ENCODE measurements at places on chromosomes 3 and 15.
A peak's percentile ranks its signal among the peaks of the same experiment; 100 is the strongest.

DNA sequence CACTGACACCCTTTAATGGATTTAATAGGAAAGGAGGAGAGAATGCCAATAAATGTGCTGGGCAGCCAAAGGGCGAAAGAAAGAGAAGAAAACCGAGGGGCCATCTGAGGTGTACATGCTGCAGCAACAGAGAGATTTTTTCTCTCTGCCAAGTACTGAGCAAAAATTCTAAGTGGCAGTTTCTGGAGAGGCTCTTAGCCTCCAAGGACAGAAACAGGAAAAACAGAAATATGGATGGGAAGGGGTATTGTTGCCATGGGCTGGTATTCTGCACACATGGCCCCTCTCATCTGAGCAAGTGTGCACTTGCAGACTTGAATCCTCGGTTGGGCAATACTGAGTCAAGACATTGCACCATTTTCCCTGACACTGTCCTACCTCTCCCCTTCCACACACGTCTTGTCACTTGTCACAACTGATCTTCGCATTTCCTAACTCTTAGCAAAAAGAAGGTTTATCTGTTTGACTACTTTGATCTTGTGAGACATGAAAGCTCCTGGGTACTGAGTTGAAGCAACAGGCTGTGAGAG is 73.9 kb downstream of the PRICKLE2 start:
- DNase-seq, result no peak

- no peak for DNase-seq
These were observed 15.6 kb upstream of the DAG1 start for GRCh38 chr3:49454458-49454857.

- DNase-seq, result no peak
These were observed 98.4 kb downstream of the NAALADL2 start for GRCh38 chr3:174957551-174958001.

DNA sequence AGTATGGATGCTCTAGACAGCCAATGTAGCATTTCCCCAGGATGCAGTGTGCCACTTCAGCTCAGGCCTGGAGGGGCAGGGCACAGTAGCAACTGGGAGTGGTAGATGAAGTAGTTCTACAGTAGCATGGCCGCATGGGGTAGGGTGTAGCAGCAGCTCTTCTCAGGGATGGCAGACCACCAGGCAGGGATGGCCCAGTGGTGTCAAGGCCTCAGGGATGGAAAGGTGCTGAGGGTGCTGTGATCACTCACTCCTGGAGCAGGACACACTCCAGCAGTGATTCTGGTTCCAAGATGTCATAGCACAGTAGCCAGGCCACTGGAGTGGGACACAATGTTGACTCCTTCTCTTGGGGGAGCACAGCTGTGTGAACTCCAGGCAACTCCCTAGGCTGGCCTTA is 210.9 kb upstream of the LYSMD4 start:
- DNase-seq, result no peak

DNA sequence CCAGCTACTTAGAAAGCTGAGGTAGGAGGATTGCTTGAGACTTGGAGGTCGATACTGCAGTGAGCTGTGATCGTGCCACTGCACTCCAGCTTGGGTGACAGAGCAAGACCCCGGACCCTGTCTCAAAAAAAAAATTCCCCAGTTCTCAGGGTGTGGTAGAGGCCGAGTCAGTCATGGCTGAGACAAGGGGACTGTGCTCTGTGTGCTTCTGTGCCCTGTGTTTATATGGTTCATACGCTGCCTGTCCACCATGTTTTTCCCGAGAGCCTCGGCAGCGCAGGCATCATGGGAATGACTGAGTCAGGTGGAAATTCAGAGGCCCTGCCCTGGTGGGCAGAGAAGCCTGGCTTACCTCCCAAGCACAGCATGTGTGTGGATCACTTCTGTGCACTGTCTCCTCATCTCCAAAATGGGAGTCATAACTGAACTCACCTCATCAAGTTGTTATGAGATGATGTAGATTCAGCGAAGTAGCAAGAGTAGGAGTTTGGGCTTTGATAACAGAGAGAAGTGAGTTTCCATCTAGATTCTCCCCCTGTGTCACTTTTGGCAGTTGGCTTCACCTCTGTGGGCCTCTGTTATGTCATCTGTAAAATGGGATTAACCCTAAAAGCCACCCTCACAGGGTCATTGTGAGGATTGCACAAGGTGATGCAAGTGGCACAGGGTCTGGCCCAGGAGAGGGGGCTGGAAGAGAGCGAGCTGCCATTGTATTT is 56.9 kb downstream of the FLNB start:
- DNase-seq, result no peak

DNA sequence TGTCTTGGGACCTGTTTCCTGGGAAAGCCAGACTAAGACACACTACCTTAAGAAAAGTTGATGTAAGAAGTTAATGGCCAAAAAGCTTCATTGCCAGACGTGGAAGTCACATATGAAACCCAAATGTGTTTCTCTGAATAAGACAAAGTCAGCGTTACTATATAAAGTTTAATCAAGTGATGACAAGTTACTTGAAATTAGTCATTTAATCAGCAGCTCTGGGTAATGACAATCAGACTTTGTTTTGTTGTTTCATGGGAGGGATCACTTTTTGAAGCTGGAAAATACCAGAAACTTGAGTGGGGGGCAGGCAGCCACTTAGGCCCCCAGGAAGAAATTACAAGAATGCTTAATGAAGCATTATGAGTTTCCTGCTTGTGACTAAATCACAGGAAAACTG is 218.6 kb downstream of the PTPRG start:
- DNase-seq, result no peak

DNA sequence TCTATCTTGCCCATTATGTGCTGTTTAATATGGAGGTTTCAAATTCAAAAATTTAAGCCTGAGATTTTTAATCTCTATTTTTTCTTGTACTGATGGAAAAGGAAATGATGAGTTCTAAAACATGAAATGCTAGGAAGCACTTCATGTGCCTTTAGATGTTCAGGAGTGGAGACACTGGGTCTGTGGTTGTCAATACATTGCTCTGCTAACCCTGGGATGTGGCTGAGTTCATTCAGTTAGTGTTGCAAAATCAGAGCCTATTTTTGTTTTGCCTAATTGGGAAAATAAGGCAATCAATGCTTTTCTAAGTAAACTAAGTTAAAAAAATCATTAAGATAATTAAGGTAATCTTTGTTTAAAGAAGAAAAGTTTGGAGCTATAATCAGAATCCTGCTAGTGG is 83.1 kb downstream of the DIPK2A start:
- no peak for DNase-seq

DNA sequence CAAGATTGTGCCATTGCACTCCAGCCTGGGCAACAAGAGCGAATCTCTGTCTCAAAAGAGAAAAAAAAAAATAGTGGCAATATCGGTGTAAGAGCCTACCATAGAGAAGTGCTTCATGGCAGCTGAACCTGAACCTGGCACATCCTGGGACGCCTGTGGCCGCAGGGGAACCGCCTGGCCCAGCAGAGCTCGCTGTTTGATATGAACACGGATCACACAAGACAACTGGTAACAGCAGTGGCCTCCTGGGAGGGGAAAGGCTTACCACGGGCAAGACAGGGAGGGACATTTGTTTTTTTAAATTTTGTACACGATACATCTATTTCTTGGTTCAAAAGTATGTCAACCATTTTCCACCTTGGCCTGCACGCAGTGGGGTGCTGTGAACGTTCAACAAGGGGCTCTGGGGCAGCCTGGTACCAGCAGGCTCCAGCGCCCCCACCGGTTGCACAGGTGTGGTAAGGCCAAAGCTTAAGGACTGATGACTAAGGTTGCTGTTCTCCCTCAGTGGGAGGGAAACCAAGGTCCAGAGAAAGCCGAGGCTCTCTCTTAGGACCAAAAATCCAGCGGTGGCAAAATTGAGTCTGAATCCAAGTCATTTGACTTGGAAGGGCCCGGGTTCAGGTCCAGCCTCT is 21.7 kb upstream of the EPHB3 start:
- DNase-seq, result peak; percentile 9

DNA sequence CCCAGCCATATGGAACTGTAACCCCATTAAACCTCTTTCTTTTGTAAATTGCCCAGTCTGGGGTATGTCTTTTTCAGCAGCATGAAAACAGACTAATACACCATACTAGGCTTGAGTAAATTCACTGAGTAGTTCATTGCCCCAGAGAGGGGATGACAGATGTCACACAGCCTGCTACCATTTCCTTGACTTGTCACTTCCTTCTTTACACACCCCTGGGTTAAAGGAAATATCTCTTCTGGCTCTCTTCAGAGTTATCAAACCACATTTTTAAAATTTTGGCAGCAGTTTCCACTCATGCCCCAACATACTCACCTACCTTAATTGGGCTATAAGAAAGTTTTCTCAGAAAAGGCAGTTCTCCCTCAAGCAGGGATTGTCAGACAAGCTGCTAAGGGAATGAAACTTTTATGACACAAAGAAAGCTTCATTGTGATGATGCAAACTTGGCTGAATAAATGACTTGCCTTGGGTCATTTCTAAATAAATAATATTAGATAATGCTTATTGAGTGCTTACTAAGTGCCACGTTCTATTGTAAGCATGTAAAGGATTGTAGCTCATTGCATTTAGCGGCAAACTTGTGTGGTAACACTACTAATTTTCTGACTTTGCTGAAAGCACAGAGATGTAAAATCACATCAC is 68.0 kb upstream of the RBMS3 start:
- DNase-seq, result no peak

DNA sequence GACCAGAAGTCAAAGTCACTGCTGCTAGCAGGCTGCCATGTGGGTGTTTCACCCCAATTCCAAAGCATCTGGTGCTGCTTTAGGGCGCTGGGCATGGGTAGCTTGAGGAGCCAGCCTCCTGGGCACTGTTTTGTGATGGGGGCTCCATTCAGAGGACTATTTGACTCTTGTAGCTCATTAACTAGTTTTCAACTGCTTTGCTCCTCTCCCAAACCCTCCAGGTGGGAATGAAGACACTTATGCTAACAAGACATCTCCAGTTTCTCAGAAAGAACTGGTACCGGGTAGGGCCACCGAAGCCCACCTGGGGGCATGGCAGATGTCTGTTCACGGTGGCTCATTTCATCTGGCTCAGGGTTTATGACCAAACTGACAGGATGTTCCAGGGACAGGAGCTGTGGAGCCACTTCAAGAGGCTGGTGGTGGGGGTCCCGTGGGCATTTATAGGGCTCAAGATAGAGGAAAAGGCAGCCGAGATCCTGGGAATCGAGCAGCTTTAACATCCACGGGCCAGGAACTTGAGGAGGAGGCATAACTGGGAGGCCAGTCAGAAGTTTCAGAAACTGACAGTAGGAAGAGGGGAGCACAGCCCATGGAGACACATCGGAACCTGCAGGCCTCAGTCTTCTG is 17.7 kb downstream of the AMOTL2 start:
- DNase-seq, result no peak

DNA sequence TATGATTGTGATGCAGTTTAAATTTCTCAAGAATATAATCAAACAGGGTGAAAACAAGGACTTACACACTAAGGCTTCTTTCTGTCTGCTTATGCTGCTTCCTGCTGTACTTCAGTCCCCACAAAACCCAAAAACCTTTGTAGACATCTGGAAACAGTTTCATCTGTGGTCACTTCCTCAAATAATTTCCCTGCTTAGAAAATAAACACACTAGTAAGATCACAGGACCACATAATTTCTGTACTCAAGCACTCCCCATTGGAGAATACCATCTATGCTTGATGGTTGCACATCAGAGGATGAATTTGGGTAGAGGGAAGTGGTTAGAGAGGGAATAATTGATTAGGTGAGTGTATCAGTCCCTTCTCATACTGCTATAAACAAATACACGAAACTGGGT is 266.2 kb downstream of the LSAMP start:
- no peak for DNase-seq

DNA sequence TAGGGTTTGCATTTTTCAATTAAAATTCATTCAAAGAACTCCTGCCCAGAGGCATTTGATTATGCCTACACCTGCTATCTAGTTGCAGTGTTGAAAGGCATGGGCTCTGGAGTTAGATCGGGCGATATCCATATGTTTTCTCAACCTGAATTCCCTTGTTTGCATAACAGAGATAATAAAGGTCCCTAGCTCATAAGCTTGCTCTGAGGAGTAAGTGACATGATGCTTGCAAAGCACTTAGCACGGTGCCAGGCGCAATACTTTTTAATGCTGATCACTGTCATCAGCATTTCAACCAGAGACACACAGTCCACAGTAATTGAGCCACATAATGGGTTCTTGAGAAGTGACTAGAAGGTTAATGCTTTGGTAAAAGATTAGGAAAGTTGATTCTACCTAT is 106.3 kb upstream of the SAMMSON start:
- no peak for DNase-seq

DNA sequence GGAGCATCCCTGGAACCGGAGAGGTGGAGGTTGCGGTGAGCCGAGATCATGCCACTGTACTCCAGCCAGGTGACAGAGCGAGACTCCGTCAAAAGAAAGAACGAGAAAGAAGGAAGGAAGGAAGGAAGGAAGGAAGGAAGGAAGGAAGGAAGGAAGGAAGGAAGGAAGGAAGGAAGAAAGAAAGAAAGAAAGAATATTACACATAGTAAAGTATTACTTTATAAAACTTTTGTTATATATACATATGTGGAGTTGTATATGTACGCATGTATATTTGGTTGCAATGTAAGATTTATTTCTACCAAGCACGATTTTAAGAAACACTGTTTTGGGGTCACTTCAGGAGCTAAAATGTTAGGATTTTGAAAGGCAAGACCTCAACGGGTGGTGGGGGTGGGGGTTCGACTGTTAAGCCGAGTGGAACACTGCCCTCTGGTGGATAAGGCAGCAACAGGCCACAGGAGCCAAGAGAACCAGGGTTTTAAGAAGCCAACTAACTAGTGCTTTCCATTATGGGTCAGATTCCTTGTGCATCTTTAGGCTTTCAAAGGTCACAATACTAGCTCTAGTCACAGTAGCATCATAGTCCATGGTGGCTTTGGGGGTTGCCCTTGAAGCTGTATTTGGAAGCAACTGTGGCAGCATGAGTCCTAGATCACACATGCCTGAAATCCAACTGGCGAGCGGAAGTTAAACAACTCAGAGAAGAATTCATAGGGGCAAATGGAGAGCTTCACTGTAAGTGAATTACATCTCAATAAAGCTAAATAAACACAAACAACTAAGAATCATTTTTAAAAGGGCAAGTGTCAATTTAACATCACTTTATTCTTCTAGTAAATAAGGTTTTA is 22.5 kb downstream of the GLB1 start:
- DNase-seq, result peak; percentile 82

DNA sequence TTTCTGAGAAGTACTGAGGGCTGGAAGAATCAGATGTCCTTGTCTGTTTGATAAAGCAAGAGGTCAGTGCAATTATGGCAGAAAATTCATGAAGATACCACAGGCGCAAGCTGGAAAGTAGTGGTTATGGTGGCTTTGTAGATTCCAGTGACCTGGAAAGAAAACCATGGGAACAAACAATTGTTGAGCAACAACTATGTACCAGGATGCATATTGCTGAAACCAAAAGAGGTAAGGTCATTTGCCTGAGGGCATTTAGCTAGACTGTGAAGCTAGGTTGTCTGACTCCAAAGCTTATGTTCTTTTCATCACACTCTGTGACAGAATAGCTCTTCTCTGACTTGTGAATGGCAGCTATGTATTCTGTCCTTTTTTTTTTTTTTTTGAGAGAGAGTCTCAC is 74.0 kb downstream of the B3GALNT1 start:
- DNase-seq, result no peak

DNA sequence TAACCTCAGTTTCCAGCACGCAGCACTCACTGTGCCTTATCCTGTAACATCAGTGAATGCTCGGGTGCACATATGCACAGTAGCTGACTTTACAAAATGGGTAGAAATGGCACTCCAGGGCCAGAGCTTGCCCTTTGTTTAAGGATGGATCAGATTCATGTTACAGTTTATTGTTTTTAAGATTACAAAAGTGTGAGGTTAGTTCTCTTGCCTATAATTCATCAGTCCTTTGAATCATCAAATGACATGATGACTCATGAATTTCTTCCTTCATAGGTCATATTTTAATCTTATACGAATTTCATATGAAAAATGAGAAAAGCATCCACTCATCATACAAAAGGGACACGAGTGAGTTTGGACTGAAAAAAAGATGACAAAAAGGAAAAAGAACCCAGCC is 545.3 kb downstream of the GBE1 start:
- DNase-seq, result no peak

Measured in activated CD8-positive, alpha-beta memory T cell treated with anti-CD3 and anti-CD28 coated beads, Interleukin-2, amount 10 ng/mL, durations not matched to agents 7 days and 5 days (primary cell).